NCI-H446 treated with DMSO at 0.1 percent for 48 hours (cell line): ENCODE measurements at places on chromosomes 3 and 15.

- DNase-seq = no peak
Measured at GRCh38 chr3:122824465-122825381, 29.9 kb downstream of the SLC49A4 start.

GRCh38 chr3:110731148-110731547, 340.5 kb upstream of the NECTIN3 start:
- no peak for DNase-seq

- no peak for DNase-seq
Measured at GRCh38 chr3:195101927-195102608, 168.9 kb downstream of the XXYLT1 start.

DNA sequence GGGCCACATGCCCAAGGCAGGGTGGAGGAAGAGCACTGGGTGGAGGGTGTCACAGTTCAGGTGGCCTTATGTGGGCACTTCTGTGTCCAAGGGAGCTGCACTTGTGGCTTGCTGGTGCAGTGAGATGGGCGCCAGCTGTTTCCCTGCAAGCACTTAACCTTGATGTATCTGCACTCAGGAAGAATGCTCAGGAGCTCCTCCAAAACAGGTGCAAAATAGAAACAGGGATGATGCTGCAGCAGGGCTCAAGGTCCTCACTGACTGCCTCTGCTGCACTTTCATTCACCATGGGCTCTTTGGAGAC, 151.3 kb downstream of the CADPS start:
- DNase-seq = no peak

- no peak for DNase-seq
Measured at GRCh38 chr3:23038471-23038870, 164.7 kb upstream of the UBE2E2 start.

DNA sequence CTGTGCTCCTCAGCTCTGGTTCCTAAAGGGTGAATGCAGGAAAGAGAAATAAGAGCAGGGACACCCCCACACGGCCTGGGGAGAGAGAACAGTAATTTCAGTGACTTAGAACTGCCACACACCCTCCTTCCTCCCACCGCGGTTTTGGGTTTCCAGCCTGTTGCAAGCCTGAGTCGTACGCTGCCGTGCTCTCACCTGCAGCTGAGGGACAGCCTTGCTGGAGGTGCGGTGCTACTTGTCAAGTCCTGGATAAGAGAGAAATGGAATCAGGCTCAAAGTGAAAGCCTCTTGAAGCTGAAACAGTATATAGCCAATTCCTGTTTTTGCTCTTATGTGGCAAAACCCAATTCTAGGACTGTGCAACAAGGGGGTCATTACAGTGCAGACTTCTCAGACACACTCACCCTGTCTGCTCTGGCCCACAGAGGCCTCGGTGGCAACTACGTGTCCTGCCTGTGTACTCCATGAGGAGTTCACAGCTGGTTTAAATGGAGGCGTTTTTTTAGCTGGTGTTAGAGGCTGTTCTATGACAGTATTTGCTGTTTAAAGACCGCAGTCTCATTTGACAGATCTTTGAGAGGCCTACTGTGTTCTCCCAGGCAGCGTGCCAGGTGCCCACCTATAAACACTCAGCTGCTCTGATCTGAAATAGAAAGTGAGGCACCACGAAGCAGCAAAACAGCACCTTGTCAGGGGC, 42.9 kb downstream of the TBC1D2B start:
- DNase-seq = no peak

- no peak for DNase-seq
Measured at GRCh38 chr15:88497109-88497765, 29.7 kb downstream of the MRPS11 start.

DNA sequence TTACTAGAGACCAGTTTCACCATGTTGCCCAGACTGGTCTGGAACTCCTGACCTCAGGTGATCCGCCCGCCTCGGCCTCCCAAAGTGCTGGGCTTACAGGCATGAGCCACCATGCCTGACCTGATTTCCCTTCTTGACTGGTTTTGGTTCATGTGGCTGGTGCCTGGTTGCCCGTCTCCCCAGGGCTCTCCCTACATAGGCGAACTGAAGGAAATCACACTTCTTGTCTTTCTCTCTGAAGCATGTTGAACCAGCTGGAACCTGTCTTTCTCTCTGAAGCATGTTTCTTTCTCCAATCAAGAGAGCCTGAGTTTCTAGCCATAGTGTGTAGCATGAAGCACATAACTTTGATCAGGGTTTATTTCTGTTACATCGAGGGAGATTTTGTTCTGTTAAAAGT, 16.3 kb upstream of the SAMD7 start:
- no peak for DNase-seq

DNA sequence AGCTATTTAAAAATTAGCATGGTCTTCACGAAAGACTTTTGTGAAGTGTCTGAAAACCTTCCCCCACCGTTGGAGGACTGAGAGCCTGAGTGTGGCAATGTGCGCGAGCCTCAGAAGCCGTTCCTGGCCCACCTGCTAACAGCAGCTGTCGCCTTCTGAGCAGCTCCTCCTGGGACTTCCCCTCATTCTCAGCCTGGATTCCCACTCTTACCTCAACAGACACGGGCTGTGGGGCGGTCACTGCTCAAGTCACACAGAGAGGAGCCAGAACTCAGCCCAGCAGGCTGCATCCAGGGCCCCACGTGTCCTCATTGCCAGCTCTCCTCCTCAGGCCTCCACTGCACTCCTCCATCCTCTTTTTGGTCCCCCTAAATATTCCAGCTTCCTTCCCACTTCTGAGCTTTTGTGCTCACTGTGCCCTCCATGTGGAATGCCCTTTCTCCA, 7.8 kb downstream of the DNASE1L3 start:
- DNase-seq = no peak

DNA sequence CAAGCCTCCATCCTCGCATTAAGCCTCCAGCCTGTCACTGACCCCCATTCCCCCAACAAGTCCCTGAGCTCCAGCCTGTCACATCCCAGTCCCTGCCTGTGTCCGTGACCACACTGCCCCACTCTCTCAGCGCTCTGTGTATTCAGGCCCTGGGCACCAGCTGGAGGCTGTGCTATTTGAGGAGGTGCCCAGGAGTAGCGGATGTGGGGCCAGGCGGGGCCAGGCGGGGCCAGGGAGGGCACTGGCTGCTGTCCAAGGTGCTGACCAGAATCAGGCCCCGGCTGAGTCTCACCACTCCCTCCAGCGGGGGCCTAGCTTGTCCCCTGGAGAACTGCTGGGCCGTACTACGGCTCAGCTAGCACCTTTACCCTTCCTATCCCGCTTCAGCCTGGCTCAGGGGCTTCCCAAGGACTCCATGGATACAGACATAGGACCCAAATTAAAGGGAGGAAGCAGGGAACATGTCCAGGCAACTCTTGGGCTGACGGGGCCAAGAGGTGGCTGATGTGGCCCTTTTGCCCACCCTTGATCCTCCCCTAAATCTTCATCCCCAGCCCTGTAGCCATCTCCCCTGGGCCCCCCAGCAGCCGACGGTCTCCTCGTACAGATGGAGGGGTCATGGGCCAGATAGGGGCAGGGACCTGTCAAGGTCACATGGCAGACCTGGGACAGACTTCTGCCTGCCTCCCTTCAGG, 1.1 kb downstream of the HHATL start:
- DNase-seq = no peak

GRCh38 chr3:149369991-149370866, 7.2 kb downstream of the TM4SF1 start:
- no peak for DNase-seq

DNA sequence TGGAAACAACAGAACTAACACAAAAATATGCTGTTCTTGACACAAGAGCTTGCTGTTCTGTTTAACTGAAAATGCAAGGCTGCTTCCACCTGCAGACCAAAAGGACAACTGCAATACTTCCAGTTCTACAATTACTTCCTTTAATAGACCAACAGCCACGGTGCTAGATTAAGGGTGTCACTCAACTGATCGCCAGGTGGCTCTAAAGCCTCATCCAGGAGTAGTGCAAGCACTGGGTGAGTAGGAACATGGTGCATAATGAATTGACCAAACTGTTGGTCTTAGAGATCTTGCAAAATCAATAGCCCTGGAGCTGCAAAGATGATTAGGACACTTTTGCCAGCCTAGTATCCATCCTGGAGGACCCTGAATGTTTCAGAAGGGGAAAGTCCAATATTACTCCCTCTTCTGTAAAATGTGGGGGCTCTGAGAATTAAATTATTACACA, 3.6 kb upstream of the CLDN16 start:
- DNase-seq = no peak

GRCh38 chr3:145911016-145911415, 250.0 kb downstream of the PLOD2 start:
- DNase-seq = no peak

DNA sequence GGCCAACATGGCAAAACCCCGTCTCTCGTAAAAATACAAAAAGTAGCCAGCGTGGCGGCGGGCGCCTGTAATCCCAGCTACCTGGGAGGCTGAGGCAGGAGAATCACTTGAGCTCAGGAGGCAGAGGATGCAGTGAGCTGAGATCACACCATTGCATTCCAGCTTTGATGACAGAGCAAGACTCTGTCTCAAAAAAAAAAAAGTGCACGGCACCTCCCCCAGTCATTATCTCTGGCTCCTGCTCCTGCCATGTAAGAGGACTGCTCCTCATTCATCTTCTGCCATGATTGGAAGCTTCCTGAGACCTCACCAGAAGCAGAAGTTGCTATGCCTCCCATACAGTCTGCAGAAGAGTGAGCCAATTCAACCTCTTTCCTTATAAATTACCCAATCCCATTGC, 4.0 kb upstream of the ALG1L2 start:
- no peak for DNase-seq

GRCh38 chr3:18778598-18778997, 353.5 kb upstream of the SATB1 start:
- DNase-seq = no peak

DNA sequence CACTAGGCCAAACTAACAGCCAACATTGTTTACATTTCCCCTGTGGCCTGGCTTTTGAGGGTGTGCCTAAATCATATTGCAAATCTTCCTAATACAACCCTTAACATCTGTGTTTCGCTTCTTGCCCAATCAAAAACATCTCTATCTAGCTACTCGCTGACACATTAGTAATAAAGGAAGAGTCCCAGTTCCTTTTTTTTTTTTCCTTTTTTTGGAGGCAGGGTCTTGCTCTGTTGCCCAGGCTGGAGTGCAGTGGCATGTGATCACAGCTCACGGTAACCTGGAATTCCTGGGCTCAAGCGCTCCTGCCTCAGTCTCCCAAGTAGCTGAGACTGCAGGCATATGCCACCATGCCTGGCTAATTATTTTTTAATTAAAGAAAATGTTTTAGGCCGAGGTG, 2.1 kb upstream of the SRPRB start:
- DNase-seq = no peak

DNA sequence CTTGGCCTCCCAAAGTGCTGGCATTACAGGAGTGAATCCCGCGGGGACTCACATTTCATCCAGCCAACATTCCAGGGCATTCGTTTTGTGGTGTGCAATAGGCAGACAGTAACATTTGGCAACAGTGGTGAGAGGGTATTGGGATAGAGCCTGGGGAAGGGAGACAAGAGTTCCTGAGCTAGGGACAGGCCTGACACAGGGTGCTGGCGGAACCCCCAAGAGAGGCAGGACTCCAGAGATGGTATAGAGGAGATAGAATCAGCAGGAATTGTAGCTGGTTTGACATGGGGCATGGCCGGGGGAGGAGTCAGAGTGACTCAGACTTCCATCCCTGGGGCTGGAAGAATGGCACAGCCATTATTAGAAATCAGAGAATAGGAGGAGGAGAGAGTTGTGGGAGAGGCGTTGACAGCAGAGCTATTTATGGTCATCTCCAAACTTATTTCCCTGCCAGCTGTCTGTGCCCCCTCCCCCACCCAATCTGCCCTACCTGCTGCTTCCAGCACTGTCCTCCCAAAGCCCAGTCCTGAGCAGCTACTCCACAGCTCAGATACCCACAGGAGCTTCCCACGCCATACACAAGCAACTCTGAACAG, 4.4 kb upstream of the IDH2 start:
- peak; percentile 10 for DNase-seq

DNA sequence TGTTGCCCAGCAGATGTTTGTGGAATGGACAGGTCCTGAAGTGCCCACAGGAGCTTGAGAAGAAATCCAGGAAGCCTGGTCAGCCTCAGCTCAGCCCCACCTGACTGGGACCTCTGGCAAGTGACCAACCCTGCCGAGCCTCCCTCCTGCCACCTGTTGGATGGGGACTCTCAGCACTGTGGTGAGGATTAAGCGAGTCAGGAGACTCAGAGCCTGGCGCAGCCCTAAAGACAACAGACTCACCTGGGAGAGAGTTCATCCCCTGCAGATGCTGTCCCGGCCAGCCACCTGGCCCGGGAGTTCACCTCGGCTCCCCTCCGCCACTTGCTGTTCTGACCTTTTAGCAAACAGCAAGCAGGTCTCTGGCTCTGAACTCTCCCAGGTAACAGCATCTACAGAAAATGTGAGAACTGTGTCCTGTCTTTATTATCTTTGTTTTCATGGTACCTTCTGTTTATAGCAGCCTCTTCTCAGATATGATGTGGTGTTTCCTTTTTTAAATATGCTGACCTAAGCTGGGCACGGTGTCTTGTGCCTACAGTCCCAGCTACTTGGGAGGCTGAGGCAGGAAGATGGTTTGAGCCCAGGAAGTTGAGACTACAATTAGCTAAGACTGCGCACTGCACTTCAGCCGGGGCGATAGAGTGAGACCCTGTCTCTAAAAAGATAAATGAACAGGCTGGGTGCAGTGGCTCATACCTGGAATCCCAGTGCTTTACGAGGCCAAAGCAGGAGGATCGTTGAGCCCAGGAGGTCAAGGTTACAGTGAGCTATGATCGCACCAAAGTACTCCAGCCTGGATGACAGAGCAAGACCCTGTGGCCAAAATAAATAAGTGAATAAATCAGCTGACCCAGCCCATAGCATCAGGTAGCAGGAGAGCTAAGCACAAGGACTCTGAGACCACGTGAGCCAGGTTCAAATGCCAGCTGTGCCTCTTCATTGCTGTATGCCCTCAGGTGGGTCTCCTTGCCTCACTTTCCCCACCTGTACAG, 32.4 kb upstream of the SLC6A6 start:
- no peak for DNase-seq

GRCh38 chr15:24745290-24745689, 69.7 kb downstream of the NPAP1 start:
- no peak for DNase-seq

DNA sequence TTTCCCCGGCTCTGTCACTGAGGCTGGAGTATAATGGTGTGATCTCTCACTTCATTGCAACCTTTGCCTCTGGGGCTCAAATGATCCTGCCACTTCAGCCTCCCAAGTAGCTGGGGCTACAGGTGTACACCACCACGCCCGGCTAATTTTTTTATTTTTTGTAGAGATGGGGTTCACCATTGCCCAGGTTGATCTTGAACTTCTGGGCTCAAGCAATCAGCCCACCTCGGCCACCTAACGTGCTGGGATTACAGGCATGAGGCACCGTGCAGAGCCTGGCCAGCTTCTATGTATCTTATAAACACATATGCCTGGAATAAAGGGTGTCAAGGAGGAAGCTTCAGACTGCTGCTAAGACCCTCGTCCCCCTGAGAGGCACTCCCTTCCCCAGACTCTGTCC, 4.2 kb downstream of the ZNF589 start:
- no peak for DNase-seq
